ENCODE measurements at places on chromosomes 2 and 18.

GRCh38 chr2:16624436-16624780 is 41.2 kb downstream of the CYRIA start:
- DNase-seq: no peak

GRCh38 chr2:40178971-40179370 is 272.9 kb downstream of the SLC8A1 start:
- DNase-seq: no peak

DNA sequence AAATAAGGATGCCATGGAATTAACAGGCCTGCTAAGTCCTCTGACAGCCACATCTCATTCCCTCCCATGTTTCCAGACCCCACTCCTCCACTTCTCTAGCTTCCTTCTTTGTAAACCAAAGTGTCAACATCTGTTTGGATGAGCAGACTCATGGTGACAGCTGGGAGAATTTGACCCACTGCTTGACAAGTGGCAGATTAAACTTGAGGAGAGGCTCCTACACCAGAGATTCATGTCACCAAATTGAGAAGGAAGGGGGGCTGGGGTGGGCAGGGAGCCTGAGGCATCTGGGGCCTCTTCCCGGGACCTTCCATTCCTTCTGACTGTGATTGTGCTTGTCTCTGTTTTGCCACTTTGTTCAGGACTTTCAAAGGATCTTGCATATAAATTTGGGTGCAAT is 41.0 kb upstream of the IGFBP5 start:
- no peak for DNase-seq

DNA sequence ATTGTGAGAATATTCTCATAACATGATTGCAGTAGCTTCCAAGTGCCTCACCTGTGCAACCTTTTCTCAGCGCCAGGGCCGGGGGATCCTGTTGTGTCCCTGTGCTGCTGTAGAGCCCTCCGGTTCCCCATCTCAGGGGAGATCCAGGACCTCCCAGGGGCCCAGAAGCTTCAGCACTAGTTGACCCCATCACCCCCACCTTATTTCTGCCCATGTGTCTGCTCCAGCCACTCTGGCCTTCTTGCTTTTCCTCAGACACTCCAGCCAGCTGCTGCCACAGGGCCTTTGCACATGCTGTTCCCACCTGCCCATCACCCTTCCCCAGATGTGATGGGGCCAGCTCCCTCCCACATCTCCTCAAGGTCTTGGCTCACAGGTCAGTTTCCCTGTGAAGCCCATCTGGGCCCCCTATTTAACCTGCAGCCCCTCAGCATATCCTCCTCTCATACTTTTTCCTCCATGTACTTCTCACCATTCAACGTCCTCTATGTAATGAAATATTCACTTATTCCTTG is 226.5 kb downstream of the SEPTIN10 start:
- DNase-seq: no peak

GRCh38 chr2:164778723-164779122 is 62.9 kb downstream of the COBLL1 start:
- DNase-seq: peak; percentile 41

DNA sequence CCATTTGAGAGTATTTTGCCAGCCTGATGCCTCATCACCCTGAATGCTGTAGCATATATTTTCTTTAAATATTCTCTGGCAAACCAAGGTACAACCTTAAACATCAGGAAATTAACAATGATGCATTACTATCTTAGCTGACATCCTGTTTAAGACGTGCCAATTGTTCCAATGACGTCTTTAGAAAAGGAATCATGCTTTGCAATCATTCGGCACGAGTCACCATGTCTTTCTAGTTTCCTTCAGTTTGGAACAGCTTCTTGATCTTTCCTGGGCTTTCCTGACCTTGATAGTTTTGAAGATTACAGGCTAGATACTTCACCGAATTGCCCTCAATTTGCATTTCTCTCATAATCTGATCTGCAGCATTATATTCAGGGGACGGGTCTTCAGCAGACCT is 88.2 kb upstream of the GLI2 start:
- no peak for DNase-seq

- peak; percentile 49 for DNase-seq
Observed at GRCh38 chr2:106546391-106546990, 59.3 kb downstream of the CD8B2 start.

- no peak for DNase-seq
Observed at GRCh38 chr2:37683921-37684780, 12.7 kb upstream of the CDC42EP3 start.

DNA sequence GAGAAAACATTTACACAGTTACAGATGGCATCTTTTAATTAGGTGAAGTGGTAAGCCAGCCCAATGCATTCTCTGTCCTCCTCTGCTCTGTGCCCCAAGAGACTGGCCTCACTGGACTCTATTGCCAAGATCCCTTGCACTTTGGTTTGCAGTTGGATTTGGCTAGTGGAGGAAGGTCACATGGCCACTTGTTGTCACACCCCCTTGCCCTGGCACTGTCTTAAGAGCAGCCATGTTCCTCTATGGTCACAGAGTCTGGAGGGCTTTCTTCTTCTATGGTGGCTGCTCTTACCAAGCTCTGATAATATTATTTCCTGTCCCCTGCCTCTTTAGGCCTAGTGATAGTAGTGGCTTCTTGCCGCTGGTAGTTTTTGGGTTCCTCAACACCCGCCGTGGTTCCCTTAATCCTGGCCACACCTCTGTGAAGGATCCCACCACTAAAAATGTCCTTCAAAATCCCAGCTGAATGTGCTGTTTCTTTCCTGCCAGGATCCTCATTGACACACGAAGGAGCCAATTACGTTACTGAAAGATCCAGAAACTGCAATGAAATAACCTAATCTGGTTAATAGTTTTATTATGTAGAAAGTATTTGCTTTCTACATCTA is 111.1 kb downstream of the CDC42EP3 start:
- DNase-seq: no peak

- no peak for DNase-seq
Observed at GRCh38 chr2:213696442-213696841, 412.2 kb downstream of the SPAG16 start.

GRCh38 chr2:232478571-232479340 is 8.9 kb downstream of the ECEL1 start:
- DNase-seq: no peak

DNA sequence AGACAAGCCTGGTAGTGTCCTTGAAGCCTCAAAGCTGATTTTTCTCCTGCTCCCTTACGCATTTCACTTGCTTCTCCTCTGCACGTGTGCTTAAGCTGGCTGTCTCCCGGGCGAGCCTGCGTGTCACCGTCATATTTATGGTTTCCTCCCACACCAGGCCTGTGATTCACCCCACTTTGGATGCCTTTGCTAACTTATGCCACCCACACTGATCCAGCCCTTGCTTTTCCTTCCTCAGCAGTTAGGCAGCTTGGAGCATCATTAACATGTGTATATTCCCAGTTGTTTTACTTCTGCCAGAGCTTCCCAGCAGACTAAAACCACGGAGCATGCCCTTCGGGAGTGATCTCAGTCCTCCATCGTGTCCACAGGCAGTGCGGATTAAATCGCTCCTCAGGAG is 2.2 kb downstream of the ST3GAL5 start:
- peak; percentile 87 for DNase-seq

DNA sequence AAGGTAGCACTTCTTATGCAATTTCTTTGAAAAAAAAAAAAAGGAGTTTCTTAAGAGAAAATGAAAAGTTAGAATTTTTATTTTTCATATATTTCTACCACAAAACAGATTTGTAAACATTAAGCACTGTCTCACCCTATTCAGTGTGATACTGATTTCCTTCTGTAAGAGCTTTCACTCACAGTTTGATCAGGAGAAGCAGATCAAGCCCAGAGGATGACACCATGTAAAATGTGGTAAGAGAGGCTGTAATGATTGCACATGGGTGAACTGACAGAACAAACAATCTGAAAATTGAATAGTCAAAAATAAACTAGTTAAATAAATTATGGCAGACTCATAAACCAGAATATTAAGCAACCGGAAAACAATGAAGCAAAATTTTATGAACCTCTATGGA is 54.5 kb downstream of the MEMO1 start:
- no peak for DNase-seq

DNA sequence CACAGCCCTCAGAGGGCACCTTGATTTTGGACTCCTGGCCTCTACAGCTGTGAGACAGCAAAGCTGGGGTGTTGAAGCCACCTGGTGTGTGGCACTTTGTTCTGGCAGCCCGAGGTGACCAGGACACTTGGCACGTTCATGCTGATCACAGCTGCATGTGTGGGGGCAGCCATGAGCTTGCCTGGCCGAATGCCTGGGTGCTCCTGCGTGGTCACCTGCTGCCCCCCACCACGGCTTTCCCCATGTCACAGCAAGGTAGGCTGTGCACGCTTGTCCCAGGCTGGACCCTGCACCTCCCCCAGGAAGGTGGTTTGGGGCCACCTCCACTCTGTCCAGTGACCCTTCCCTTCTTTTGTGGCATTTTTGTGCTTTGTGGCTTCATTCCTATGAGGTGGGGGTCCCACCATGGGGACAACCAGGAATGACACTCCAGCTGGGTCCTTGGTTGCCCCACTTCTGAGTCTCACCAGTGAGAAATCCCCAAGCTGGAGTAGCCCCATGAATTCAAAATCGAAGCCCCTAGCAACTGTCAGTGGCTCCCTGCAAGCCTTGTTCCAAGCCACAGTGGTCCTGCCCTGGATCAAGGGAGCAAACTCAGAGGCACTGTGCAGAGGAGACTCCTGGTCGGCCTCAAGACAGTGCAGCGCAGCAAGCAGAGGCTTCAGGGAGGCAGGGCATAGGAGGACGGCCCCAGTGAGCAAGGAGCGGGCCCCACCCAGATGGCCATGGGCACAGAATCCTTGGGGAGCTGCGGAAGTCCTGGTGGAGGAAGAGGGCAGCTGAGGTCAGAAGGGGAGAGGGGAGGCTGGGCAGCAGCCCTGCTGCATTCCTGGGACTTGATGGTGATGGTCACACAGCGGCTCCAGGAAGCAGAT is 121.4 kb upstream of the HS6ST1 start:
- DNase-seq: no peak

DNA sequence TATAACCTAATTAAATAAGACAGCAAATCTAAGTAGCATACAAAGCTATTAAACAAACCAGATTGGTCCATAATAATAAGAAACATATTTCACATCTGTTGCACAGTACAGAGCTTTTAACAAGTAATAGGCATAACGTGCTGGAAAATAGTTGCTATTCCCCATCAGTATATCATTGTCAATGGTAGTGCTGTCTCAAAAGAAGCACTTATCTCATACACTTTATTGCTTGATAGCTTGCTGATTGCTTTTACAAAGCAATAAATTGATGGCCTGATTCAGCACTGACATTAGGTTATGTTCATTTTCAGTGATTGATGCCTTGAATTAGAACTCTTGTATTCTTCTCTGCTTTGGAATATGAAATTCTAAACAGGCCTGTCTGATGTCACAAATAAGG is 641.7 kb downstream of the CBLN2 start:
- no peak for DNase-seq

GRCh38 chr2:102520009-102520408 is 47.0 kb downstream of the SLC9A4 start:
- peak; percentile 55 for DNase-seq

DNA sequence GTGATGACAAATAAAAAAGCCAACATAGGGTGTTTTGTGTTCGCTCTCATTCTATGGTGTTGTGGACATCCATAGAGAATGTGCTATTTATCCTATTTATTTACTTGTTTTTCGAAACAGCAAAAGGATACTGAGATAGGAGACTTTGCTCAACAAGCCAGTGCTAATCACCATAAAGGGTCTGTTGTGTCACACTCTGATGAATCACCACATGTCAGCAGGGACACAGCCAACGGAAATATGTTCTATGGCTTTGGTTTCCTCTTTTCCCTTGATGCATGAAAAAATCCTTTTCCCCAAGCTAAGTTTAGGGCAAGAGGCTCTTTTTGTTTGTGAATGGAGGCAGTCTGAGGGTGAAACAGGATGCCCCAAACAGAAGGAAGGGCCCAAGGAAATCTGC is 154.3 kb downstream of the RNF152 start:
- peak; percentile 42 for DNase-seq

- DNase-seq: peak; percentile 63
Observed at GRCh38 chr2:217225596-217225995, 365.7 kb upstream of the TNP1 start.

- no peak for DNase-seq
Observed at GRCh38 chr2:18180031-18180610, 301.7 kb downstream of the KCNS3 start.

GRCh38 chr2:43491065-43491639 is 104.7 kb downstream of the THADA start:
- no peak for DNase-seq

- DNase-seq: no peak
Observed at GRCh38 chr2:56648802-56649201, 465.0 kb downstream of the CCDC85A start.

DNA sequence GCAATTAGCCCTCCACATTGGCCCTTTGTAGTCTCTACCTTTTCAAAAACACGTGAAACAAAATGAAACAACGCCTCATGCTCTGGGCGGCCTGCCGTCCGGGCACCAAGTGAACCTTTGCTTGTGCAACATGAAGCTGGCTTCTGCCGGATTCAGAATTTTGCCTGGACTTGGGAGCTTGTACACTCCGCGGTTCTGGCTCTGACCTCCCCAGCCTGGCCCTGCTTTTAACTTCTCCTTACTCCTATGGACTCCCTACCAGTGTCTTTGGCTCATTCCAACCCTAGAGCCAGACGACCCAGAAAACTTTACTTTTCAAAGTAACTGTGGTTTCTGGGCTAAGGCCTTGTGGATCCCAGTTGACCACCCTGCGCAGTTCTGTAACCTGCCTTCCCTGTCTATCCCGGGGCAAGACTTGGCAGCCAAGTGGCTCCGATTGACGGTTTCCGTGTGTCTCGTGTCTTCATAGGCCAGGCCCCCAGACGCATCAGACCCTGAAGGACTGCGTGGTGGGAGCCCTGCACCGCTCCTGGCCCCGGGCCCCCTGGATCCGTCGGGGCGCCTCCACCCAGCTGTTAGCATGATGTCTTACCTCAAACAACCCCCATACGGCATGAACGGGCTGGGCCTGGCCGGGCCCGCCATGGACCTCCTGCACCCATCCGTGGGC is 1.9 kb downstream of the OTX1 start:
- no peak for DNase-seq

GRCh38 chr2:20509770-20510490 is 63.1 kb downstream of the RHOB start:
- DNase-seq: peak; percentile 45

GRCh38 chr2:86232373-86232784 is 33.1 kb downstream of the MRPL35 start:
- DNase-seq: no peak

- no peak for DNase-seq
Observed at GRCh38 chr2:238873841-238874240, 26.0 kb downstream of the TWIST2 start.

GRCh38 chr2:227219312-227220105 is 55.1 kb downstream of the COL4A3 start:
- DNase-seq: no peak
